Hematopoietic multipotent progenitor cell (in vitro differentiated cells): ENCODE measurements at places on chromosomes 16 and 17.

DNA sequence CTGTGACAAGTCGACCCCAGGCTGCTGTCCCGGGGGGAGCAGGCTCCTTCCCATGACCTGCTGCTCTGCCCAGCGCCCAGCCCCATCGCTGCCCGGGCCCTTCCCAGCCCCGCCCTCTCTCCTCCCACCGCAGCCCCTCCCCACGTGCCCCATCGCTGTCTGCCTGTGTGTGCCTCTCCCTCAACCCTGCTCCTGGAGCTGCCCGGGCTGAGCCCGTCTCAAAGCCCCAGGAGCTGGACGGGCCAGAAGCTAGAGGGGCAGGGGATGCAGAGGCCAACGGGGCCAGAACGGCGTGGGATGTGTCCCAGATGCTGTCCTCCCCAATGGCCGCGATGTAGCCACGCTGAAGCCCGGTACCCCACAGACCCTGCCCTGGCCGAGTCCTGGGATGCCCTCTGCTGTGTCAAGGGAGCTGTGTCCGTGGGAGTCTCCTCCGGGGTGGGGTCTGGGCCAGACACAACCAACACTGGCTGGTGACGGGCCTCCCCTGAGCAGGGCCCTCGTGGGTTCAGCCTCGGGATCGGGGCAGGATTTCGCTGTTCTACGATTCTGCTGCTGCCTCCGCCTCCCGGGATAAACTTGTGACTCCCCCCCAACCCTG lies 118.2 kb upstream of the ZNF750 start:
- DNase-seq, result no peak

GRCh38 chr16:57029161-57030160 lies 40.1 kb downstream of the NLRC5 start:
- DNase-seq, result no peak

- peak; percentile 75 for DNase-seq
Measured at GRCh38 chr17:74730491-74731346, 6.3 kb upstream of the RAB37 start.

- DNase-seq, result no peak
Measured at GRCh38 chr16:82045465-82045864, 10.4 kb downstream of the HSD17B2 start.

GRCh38 chr17:60392042-60392844 lies at the start of gene USP32:
Gene USP32, minus strand, starts transcription at chr17:60392133. Its CDS starts 194 bp downstream, at chr17:60391939.
- peak; percentile 99 for DNase-seq

GRCh38 chr17:80064696-80065095 lies 28.3 kb downstream of the CCDC40 start:
- no peak for DNase-seq

DNA sequence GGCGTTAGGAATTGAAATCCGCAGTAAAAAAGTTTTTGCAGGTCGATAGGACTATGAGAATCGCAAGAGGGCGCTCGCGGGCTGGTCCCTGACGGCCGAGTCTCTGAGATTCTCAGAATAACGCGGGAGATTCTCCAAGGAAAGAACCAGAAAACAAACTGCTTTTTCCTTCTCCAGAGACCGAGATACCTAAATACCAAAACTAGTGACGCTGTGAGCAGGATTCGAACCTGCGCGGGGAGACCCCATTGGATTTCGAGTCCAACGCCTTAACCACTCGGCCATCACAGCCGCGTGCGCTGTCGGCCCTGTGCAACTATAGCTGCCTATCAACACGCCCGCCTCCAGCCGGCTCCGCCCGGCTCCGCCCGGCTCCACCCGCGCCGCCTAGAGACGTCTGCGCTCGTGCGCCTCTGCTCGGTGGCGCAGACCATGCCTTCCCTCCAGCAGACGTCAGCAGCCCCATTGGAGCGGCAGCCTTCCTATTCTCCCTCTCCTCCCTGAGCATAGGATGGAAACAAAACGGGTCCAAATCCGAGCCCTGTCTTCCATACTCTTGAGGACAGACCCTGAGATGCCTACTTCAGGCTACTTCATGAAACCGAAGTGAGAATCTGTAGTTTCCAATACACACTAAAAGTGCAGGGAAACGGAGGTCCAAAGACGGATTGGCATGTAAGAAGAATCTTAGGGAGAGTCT lies 13.4 kb downstream of the PER1 start:
- peak; percentile 97 for DNase-seq

DNA sequence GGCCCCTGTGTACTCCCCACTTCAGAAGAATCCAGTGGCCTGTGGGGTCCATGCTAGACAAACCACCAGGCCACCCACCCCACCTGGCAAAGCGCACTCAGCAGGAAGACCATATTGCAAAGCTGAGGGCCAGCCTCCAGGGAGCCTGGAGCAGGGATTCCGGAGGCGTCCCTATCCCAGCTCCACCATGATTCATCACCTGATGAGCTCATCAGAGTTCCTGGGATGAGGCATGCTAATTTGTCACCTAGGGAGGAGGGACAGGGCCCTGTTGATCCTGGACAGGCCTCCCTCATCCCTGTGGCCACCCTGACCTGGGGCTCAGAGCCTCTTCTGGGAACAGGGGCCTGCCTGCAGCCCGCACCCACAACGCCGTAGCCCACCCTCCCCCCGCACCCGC lies 131.6 kb upstream of the PLCG2 start:
- no peak for DNase-seq

DNA sequence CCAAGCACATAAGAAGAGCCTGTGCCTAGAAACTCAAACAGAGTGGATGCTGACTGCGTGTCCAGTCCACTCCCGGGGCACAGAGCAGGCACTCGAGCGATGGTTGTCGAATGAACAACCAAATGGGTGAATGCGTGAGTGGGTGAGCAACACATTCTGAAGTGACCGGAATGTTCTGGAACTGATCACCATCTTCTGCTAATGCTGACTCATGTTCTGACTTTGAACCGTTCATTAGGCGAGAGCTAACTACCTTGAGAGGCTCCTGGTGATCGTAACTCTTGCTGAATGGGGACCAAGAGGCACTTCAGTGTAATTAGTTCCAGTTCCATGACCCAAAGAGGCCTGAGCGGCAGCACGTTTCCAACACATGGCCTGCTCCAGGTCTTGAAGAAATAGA lies 37.9 kb downstream of the IRF8 start:
- DNase-seq, result no peak

DNA sequence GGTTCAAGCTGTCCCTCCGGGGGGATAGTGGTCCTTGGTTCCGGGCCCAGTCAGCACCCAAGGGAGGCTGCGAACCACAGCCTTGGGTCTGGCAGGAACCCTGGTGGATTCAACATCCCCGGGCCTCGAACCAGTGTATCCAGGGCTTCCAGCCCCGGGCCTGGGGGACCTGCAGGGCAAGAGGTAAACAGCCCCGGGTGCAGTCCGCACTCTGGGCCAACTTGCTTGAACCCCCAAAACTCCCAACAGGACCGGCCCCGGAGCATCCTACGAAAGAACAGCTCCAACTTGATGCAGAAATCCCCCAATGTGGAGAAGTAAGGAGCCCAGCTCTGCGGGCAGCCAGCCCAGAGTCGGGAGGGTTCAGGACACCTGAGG lies 1.5 kb upstream of the NEURL4 start:
- DNase-seq, result no peak

- no peak for DNase-seq
Measured at GRCh38 chr16:28511801-28512789, 5.5 kb upstream of the IL27 start.

GRCh38 chr17:77454242-77455095 lies 313.7 kb downstream of the SEC14L1 start:
- DNase-seq, result no peak

DNA sequence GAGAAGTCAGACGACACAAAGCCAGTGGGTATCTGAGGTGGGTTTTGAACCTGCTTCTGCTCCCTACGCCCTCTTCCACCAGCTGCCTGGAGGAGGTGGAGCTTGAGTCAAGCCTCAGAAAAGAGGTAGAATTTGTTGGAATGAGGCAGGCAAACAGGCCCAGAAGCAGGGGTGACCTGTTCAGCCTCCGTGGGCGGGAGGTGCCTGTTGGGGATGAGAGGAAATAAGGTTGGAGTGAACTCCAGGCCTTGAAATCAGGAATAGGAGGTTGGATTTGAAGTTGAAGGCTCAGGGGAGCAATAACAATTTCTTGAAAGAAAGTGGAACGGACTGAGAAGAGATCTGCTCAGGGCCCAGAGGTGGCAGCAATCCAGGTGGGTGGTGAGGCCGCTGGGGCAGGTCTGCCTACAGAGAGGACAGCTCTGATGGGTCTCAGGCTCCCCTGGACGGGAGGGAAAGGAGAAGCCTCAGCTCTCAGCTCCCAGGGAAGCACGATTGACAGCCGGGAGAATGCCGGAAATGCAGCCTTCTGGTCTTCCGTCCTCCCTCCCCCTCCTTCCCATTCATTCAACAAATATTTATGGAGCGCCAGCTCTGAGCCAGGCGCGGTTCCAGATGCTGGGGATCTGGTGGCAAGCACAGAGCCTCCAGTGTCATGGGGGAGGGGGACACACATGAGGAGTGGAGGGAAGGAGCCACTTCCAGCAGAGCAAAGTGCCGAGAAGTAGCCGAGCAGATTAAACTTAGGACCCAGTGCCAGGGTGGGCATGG lies 61.9 kb upstream of the CIBAR2 start:
- no peak for DNase-seq

DNA sequence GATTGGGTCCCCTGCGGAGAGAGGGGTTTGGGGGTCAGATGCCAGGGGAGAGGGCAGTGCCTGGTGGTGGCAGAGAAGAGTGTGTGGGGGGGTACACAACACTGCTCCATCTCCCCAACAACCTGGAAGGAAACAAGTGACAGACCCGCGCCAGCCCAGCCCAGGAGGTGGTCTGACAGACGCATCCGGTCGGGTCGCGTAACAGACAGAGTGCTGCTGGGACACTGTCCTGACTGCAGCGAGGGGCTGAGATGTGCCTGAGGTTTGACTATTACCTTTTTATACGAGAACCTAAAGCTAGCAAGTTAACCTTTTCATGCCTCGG lies 16.2 kb downstream of the UNC13D start:
- no peak for DNase-seq

DNA sequence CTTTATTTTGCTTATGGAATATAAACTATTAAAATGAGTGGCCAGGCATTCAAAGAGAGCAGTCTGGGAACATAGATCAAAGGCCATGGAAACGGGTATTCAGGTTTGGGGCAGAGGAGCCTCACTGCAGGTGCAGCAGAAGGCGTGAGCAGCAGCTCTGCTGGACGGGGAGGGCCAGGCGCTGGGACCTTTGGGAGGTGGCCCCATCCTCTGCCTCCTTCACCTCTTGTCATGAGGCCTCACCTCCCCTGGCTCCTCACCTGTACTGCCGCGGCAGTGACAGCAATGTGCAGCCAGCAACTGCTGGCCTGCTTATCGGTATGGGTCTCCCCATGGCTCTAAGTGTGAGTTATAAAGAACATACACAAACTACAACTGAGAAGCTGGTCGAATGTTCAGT lies 109.4 kb downstream of the CDK5R1 start:
- no peak for DNase-seq

DNA sequence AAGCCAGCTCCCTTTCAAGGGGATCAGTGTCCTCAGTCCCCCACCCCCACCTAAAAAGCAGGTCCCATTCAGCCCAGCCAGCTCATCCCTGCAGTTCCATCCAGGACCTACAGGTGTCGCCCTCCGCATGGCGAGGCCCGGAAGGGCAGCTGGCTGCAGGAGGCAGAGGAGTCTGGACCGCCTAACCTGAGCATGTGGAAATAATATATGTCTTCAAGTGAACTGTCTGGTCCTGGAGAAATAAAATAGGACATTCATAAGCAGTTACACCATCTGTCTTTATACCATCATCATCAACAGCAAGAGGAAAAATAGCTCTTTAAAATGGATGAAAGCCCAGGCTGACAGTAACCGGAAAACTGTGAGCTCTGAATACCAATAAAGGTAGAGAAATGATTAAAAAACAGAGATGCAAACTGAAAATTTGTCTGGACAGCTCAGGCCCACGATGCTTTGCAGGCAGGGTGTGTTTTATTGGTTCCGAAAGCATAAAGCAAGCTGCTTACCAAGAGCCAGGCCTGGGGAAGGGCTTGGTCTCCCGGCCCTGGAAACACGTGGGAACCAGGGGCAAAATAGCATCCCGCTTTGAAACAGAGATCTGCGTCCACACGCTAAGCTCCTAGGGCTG lies 215.2 kb downstream of the ZFHX3 start:
- peak; percentile 76 for DNase-seq

- no peak for DNase-seq
Measured at GRCh38 chr17:64343833-64344637, 46.6 kb downstream of the PECAM1 start.

DNA sequence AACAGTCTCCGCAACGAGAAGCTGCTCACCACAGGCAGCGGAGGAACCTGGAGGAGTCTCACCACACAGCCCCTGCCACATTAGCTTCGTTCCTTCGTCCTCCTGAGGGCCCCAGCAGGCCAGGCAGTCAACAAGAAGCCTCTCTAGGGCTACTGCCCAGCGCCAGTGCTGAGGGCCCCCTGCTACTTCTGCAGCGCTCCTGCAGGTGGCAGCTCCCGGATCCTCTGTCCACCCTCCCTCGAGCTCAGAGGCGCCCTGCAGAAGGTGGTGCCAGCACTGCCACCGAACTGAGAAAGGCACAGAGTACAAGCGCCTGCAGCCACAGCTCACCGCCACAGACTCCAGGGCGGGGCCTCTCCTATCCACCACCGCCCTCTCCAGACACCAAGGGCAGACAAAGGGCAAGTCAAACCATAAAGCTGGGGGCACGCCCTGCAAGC lies 27.3 kb downstream of the KDM8 start:
- peak; percentile 33 for DNase-seq

- DNase-seq, result peak; percentile 32
Measured at GRCh38 chr16:87416826-87417527, 24.8 kb downstream of the MAP1LC3B start.

DNA sequence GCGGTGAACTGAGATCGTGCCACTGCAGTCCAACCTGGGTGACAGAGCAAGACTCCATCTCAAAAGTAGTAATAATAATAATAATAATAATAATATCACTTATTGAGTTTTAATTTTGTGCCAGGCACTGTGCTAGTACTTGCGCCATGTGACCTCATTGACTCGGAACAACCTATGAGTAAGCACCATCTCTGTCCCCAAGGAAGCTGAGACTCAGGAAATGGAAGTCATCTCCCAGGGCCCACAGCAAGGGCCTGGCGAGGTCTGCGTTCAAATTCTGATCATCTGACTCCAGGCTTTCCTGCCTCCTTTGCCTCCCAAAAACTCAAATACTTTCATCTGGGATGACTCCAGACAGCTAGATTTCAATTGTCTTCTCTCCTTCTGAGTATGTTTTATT lies 162.9 kb downstream of the SEC14L1 start:
- no peak for DNase-seq

- peak; percentile 61 for DNase-seq
Measured at GRCh38 chr17:30336369-30337171, 2.7 kb upstream of the TMIGD1 start.

DNA sequence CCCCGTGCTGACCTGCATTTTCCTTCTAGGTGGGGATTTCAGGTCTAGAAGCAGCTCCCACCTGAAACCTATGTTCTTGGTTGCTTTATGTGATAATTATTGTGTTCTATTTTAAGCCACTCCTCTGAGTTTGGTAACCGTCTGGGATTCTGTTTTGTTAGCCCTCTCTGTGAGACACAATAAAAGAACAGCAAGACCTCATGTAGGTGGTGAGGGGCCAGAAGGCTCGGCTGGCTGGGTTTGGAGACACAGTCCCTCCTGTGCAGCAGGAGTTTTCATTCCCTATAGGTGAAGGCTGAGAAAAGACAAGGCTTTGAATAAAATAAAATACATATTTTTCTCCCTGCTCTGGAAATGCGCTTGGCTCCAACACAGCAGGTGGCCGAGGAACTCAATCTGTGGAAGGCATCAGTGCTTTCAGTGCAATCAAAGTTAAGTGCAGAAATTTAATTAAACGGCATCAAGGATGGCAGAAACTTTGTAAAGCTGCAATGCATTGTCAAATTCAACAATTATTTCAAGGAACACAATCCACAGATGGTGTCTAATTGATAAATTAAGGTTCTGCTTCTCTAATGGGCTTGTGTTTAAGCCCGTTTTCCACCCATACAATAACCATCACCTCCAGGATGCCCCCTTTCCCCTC lies 107.8 kb downstream of the MSI2 start:
- no peak for DNase-seq
